ENCODE measurements at places on chromosomes 5 and 9.
A peak's percentile ranks its signal among the peaks of the same experiment; 100 is the strongest.

- peaks cover 28% of the 10 kb centered on the region for H3K27me3 ChIP-seq
- DNase-seq: peak; percentile 69
- H3K36me3 ChIP-seq: peaks cover 11% of the 10 kb centered on the region
- peaks cover 58% of the 10 kb centered on the region for H3K4me1 ChIP-seq
- H3K4me3 ChIP-seq: peak overlapping the region; percentile 87
These were observed 7.6 kb downstream of the PTCH1 start for GRCh38 chr9:95508968-95509850.

DNA sequence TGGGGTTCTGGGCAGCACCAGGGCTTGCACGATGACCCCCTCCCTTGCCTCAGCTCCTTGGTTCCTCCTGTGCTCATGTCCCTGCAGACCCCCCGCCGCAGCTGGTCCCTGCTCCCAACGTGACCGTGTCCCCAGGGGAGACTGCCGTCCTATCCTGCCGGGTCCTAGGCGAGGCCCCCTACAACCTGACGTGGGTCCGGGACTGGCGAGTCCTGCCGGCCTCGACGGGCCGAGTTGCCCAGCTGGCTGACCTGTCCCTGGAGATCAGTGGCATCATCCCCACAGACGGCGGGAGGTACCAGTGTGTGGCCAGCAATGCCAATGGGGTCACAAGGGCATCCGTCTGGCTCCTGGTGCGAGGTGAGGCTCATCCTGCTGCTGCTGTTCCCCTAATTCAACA is 39.1 kb downstream of the HMCN2 start:
- DNase-seq: no peak
- peaks cover 7% of the 10 kb centered on the region for H3K27me3 ChIP-seq
- no peaks in the 10 kb centered on the region for H3K4me1 ChIP-seq
- no peaks in the 10 kb centered on the region for H3K36me3 ChIP-seq
- H3K4me3 ChIP-seq: no peak overlapping the region

GRCh38 chr9:93155716-93156474 is 21.8 kb upstream of the NINJ1 start:
- no peaks in the 10 kb centered on the region for H3K27me3 ChIP-seq
- H3K27ac ChIP-seq: no peak overlapping the region
- no peak overlapping the region for H3K4me3 ChIP-seq
- H3K36me3 ChIP-seq: no peaks in the 10 kb centered on the region
- DNase-seq: no peak

GRCh38 chr5:145980718-145981117 is 44.3 kb downstream of the SH3RF2 start:
- H3K36me3 ChIP-seq: no peaks in the 10 kb centered on the region
- no peak for DNase-seq
- no peak overlapping the region for H3K27ac ChIP-seq
- no peak overlapping the region for H3K4me3 ChIP-seq

DNA sequence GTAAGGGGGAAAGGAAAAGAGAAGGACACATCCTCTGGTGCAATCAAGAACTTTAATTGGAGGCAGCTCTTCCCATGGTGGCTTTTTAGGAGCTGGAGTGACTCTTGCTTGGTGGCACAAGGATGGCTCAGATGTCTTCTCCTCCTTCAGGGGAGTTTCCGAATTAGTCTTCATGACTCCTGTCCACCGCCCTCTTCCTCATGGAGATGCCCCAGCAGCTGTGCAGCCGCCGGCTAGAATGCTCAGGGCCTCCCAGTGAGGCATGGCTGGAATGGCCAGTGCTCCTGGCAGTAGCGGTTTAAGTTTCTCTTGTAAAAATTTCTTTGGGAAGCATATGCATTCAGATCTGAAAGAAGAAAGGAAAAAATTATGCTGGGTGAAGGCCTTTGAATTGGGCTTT is 8.8 kb upstream of the TEX53 start:
- no peaks in the 10 kb centered on the region for H3K36me3 ChIP-seq
- no peak for DNase-seq
- H3K4me1 ChIP-seq: peaks cover 18% of the 10 kb centered on the region
- H3K4me3 ChIP-seq: no peak overlapping the region
- no peaks in the 10 kb centered on the region for H3K27me3 ChIP-seq
- no peak overlapping the region for H3K27ac ChIP-seq

DNA sequence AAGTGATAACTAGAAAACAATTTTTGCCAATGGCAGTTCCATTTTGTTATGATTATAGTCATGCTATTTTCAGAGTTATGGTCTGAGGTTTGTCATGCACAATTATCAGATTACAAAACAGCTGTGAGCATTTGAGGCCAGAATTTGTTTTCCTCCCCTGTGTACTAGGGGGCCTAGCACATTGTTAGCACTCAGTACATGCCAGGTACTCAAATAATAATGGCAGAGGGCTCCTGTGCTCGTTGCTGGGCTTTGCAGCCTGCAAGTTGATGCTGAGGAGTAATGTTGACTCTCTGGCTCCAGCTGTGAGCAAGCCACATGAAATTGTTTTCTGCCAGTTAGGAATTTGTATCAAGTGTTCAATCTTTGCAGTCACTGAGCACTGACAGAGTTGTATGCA is 6.9 kb downstream of the DNAI1 start:
- peaks cover 7% of the 10 kb centered on the region for H3K4me1 ChIP-seq
- peaks cover 11% of the 10 kb centered on the region for H3K27me3 ChIP-seq
- DNase-seq: no peak

DNA sequence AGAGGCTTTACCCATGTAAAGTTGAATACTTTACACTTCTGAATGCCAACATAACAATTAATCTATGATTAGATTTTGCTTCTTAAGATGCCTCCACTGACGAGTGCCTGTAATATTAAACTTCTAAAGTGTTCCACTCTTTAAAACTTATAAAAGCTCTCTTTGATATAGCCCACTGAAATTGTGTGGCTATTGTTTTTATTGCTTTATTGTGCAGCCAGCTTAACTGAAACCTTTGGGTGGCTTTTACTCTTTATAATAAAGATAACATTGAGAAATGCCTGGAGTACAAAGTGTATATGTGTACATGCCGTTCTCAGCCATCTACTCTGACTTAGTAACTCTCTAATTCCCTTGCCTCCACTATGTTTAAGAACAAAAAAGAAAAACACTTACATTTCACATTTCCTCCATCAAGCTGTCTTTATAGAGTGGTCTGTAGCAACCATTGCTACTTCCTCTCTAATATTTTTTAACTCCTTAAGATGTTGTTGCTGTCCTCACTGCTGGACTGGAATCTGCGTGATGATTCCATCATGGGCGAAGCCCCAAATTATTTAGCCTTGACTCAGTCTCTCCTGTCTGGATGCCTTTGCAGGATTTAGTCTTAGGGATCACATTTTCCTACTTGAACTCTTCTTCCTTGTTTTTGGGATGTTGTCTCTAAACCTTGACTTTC is 9.1 kb downstream of the PIK3R1 start:
- H3K4me3 ChIP-seq: no peak overlapping the region
- H3K27me3 ChIP-seq: no peaks in the 10 kb centered on the region
- no peak for DNase-seq
- H3K36me3 ChIP-seq: peaks cover 30% of the 10 kb centered on the region

DNA sequence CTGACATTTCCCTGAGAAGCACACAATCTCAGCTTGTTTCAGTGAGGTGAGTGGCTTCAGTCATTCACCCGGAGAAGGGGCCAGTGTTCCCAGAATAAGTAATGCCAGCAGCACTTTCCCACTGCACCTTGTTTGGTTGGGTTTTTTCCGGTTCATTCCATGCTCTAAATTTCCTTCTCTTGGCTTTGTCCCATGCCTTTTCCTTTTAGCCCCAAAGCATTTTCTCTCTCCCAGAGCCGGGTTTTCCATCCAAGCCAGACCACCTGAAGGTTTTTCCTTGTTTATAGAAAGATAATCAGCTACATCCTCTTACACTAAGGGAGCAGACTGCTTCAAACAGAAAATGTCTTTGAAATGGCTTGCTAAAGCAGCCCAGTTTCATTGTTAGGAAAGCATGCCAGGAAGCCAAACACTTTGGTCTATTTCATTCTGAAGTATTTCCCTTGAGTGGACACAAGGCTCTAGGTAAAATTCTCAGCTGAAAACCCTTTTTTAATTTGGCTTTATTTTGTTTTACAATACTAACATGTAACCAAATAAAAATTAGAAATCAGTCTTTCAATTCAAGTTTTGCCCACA is 501.6 kb downstream of the DTWD2 start:
- H3K4me1 ChIP-seq: no peaks in the 10 kb centered on the region
- H3K36me3 ChIP-seq: no peaks in the 10 kb centered on the region
- no peak for DNase-seq
- H3K4me3 ChIP-seq: no peak overlapping the region
- H3K27ac ChIP-seq: no peak overlapping the region

- H3K27me3 ChIP-seq: no peaks in the 10 kb centered on the region
- no peak overlapping the region for H3K27ac ChIP-seq
- no peak for DNase-seq
- H3K4me1 ChIP-seq: no peaks in the 10 kb centered on the region
- H3K4me3 ChIP-seq: no peak overlapping the region
These were observed 700.2 kb downstream of the IRX1 start for GRCh38 chr5:4295663-4296339.

GRCh38 chr5:58019614-58020013 is 440.3 kb downstream of the PLK2 start:
- no peak overlapping the region for H3K27ac ChIP-seq
- no peaks in the 10 kb centered on the region for H3K4me1 ChIP-seq
- no peak overlapping the region for H3K4me3 ChIP-seq
- H3K27me3 ChIP-seq: no peaks in the 10 kb centered on the region

- H3K4me1 ChIP-seq: no peaks in the 10 kb centered on the region
- no peak overlapping the region for H3K4me3 ChIP-seq
- no peaks in the 10 kb centered on the region for H3K36me3 ChIP-seq
- no peaks in the 10 kb centered on the region for H3K27me3 ChIP-seq
- H3K27ac ChIP-seq: no peak overlapping the region
These were observed 25.4 kb downstream of the TYRP1 start for GRCh38 chr9:12718482-12719026.

GRCh38 chr5:6436715-6437331 is 11.8 kb upstream of the UBE2QL1 start:
- peaks cover 21% of the 10 kb centered on the region for H3K27me3 ChIP-seq
- DNase-seq: no peak
- no peak overlapping the region for H3K27ac ChIP-seq
- H3K36me3 ChIP-seq: no peaks in the 10 kb centered on the region

DNA sequence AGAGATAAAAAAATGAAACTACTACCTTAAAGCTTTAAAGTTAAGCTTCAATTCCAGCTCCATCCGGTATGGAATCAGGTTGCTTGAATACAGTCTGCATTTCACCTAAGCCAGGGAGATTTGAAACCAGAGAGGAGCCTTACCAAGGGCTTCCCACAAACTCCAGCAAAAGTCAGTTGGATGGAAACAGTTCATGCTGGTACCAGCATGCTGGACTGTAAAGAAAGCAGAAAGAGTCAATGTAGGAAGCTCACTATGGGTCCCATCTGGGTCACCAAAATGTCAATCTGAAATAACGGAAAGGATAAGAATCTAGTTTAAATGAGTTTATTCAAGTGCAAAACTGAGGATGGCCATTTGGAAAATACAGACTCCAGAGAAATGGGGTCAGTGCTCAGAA is 65.3 kb downstream of the CDO1 start:
- no peak overlapping the region for H3K4me3 ChIP-seq
- no peaks in the 10 kb centered on the region for H3K36me3 ChIP-seq
- no peak for DNase-seq
- no peak overlapping the region for H3K27ac ChIP-seq
- peaks cover 30% of the 10 kb centered on the region for H3K27me3 ChIP-seq
- no peaks in the 10 kb centered on the region for H3K4me1 ChIP-seq

DNA sequence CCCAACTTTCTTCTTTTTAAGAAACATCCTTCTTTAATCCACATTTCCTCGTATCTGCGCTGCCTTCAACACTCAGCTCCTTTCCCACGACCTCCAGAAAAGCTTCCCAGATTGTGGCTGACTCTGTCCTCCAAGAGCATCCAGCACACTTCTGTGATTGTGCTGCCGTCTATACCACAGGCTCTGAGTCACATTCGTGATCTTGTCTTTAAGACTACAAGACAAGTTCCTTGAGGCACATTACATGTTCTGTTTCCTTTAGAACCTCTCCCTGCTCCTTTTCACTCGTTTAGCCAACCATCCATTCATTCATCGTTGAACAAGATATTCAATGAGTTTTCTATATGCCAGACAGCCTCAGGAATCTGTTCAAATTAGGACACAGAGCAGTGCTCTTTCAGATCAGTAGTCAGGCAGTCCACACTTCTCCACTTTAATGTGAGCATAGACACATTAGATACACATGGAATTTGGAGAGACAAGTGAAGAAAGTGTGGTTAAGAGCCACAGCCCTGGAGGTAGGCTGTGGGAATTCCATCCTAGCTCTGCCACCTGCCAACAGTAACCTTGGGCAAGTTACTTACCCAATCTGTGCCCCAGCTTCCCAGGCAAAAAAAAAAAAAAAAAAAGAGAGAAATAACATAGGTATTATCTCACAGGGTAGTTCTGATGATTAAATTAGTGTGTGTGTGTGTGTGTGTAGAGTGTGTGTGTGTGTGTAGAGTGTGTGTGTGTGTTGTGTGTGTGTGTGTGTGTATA is 18.9 kb downstream of the WHRN start:
- peaks cover 1% of the 10 kb centered on the region for H3K36me3 ChIP-seq
- DNase-seq: no peak
- peak overlapping the region; percentile 79 for H3K27ac ChIP-seq
- peaks cover 48% of the 10 kb centered on the region for H3K4me1 ChIP-seq
- no peaks in the 10 kb centered on the region for H3K27me3 ChIP-seq
- peak overlapping the region; percentile 7 for H3K4me3 ChIP-seq

DNA sequence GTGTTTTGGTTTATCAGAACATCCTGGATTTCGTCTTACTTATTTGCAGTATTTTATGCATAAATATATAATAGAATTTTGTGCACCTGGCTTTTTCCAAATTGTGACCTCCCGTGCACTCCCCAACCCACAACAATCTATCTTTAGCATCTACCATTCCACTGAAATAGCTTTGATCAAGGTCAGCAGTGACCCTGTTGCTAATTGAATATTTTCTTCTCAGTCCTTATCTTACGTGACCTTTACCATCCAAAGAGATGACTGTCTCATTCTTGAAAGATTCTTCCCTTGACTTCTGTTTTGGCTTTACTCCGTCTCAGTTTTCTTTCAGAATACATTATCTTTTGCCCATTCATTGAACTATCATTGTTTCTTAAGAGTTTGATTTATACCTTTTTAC is 18.4 kb downstream of the NDUFS4 start:
- no peak overlapping the region for H3K27ac ChIP-seq
- H3K4me1 ChIP-seq: peaks cover 22% of the 10 kb centered on the region
- no peak overlapping the region for H3K4me3 ChIP-seq
- peaks cover 7% of the 10 kb centered on the region for H3K36me3 ChIP-seq

- no peaks in the 10 kb centered on the region for H3K36me3 ChIP-seq
- H3K27me3 ChIP-seq: peaks cover 46% of the 10 kb centered on the region
- DNase-seq: no peak
- H3K4me1 ChIP-seq: peaks cover 13% of the 10 kb centered on the region
- no peak overlapping the region for H3K4me3 ChIP-seq
These were observed 44.3 kb upstream of the SLC12A7 start for GRCh38 chr5:1156033-1156753.

- no peak for DNase-seq
- no peaks in the 10 kb centered on the region for H3K4me1 ChIP-seq
- no peak overlapping the region for H3K4me3 ChIP-seq
- no peak overlapping the region for H3K27ac ChIP-seq
- H3K36me3 ChIP-seq: peaks cover 5% of the 10 kb centered on the region
These were observed 21.7 kb upstream of the DOLPP1 start for GRCh38 chr9:129058965-129059795.

- no peaks in the 10 kb centered on the region for H3K4me1 ChIP-seq
- no peaks in the 10 kb centered on the region for H3K36me3 ChIP-seq
- no peak overlapping the region for H3K4me3 ChIP-seq
- peaks cover 14% of the 10 kb centered on the region for H3K27me3 ChIP-seq
- no peak for DNase-seq
These were observed 210.1 kb upstream of the MVB12B start for GRCh38 chr9:126116351-126117157.

- no peaks in the 10 kb centered on the region for H3K27me3 ChIP-seq
- H3K4me1 ChIP-seq: peaks cover 5% of the 10 kb centered on the region
- no peak overlapping the region for H3K27ac ChIP-seq
- H3K4me3 ChIP-seq: no peak overlapping the region
- no peaks in the 10 kb centered on the region for H3K36me3 ChIP-seq
- no peak for DNase-seq
These were observed 20.1 kb upstream of the AKNA start for GRCh38 chr9:114407889-114408288.

Data from activated naive CD8-positive, alpha-beta T cell treated with anti-CD3 and anti-CD28 coated beads, Interleukin-2, amount 50 U/mL, for 24 hours (primary cell).